Small intestine (tissue), 16 donors: ENCODE measurements at places on chromosomes 3 and 15. TPM values are rescaled to one million over a fixed set of nuclear protein-coding genes. Genes with fewer than 3 reads are reported as not detected.

The XCR1 gene
- 0.13 TPM for polyA plus RNA-seq

The OR5K2 gene
- not detected for polyA plus RNA-seq

The STAB1 gene
- 72.1 TPM for polyA plus RNA-seq

The ADAMTSL3 gene
- polyA plus RNA-seq = 0.22 TPM

The CEP97 gene
- polyA plus RNA-seq = 2.2 TPM

GRCh38 chr3:124976383-124976782 lies 41.8 kb upstream of the MUC13 start:
- DNase-seq = no peak

GRCh38 chr3:59709702-59710553 lies 660.1 kb upstream of the CFAP20DC start:
- no peak for DNase-seq

DNA sequence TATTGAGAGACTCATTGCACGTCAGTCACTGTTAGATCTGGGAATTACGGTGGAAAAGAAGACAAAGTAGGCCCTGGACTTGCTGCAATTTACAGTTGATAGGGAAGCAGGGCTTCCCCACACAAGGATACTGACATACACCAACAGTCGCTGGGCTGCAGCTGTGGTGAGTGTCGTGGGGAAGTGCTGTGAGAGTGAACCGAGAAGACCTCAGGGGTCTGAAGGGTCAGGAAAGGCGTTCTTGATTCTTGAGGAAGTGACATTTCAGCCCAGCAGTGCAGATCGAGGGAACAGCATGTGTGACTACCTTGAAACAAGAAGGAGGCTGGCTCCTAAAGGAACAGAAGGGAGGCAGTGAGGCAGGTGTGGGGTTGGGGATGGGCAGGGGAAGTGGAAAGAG lies 22.5 kb downstream of the MYZAP start:
- DNase-seq = no peak

DNA sequence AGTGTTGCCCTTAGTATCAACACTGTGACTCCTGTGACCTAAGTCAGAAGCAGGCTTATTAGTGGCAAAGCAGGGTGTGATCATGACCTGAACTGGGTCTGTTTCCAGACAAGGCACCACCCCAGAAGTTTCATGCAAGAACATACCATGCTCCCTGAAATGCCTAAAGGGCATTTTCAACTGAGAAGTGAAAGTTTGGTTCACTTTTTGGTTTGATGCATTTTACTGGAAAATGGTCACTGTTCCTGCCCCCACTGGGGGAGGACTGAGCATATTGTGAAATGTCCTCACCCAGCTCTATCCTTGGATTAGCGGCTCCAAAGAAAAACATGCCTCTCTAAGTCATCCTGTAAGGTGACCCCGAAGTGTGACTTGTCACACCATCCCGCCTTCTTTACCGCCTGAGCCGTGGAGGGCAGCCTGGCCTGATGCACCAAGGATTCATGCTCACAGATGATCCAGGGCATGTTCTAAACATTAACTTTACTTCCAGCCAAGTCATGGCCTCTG lies 3.1 kb upstream of the FAM240A start:
- no peak for DNase-seq

DNA sequence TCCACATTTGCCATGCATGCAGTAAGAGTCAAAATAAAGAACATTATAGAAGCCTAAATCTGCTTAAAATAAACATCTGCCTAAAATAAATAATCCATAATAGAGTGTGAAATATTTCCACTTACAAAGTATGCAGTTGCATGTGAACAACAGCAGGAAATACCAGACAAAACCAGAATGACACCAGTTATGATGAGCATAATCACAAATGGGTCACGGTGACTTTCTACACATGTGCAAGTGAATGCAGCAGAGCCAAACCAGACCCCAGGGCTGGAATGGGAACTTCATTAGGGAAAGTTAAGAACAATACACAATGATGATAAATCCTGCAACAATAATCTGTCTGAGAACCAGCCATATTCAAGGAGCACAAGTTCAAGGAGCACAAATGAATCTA lies 615.5 kb downstream of the ROBO2 start:
- DNase-seq = no peak

DNA sequence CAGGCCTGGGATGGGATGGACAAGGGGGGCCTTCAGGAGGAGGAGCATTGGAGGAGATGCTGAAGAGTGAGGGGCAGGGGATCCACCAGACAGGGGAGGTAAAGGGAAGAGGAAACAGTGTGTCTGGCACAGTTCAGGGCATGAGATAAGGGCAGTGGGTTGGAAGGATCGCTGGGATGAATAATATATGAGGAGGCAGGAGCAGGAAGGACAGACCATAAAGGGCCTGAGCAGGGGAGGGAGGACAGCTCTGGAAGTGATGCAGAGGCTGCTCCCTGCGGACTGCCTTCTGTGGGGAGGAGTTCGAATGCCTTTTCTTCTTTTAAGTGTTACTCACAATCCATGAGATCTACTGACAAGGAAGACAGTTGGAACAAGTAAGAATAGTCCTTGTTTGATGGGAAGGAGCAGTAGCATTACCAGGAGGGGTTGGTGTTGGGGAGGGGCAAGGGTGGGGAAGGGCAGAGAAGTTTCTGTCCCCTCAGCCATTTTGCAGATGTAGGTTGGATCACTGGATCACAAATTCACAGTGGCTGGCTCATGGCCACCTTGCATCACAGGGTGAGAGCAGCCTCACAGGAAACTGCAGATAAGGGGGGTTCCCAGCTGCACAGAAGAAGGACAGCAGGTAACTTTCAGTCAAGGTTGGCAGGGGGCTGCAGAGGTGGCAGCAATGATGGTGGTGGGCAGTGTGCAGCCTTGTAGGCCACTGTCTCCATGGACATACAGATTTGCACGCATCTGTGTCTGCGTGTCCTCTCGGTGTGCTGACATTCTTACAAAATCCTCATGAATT lies 91.9 kb upstream of the SNRPN start:
- DNase-seq = no peak

- DNase-seq = no peak
These were observed 111.6 kb downstream of the AQP9 start for GRCh38 chr15:58249646-58250312.

GRCh38 chr3:110905121-110905520 lies 166.5 kb upstream of the NECTIN3 start:
- no peak for DNase-seq

DNA sequence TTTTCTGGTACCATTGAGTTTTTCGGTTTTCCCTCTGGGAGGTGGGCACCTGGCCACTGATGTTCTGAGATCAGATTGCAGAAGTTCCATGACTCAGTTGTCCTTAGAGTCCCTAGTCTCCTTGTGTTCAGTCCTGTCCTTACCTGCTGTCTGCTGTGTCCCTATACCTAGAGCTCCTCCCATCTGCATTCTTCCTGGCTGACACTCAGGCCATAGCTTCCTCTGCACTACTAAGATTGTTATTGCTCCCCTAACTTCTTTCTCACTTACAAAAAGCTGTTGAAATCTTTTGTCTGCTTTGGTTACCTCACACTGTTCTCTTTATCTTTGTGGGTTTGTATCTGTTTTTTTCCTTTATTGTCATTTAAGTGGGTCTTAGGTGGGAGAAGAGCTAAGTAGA lies 13.2 kb downstream of the USP3 start:
- DNase-seq = peak; percentile 51

GRCh38 chr3:23422517-23422851 lies 219.4 kb downstream of the UBE2E2 start:
- DNase-seq = no peak

GRCh38 chr3:111692593-111693552 lies 97.7 kb upstream of the ZBED2 start:
- DNase-seq = no peak

DNA sequence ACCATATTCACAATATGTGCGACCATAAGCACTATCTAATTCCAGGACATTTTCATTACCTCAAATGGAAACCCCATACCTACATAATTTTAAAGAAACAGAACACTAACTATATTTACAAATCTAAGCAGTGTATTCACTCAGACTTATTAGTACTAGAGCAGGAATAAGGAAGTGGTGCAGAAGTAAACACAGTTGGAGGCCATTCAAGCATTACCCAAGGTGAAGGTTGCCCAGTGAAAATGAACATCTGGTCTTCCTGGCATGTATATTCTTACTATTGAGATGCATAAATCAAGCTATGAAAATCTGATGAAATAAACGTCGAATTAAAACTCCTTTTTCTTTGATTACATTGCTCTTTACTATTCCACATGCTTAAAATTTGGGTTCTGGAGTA lies 78.9 kb upstream of the TTC14 start:
- no peak for DNase-seq

- peak; percentile 94 for DNase-seq
These were observed 5.7 kb downstream of the PCCB start for GRCh38 chr3:136255672-136256406.

GRCh38 chr15:32794973-32795372 lies 77.2 kb downstream of the GREM1 start:
- DNase-seq = no peak

GRCh38 chr3:43320288-43320687 lies 33.9 kb downstream of the SNRK start:
- no peak for DNase-seq

DNA sequence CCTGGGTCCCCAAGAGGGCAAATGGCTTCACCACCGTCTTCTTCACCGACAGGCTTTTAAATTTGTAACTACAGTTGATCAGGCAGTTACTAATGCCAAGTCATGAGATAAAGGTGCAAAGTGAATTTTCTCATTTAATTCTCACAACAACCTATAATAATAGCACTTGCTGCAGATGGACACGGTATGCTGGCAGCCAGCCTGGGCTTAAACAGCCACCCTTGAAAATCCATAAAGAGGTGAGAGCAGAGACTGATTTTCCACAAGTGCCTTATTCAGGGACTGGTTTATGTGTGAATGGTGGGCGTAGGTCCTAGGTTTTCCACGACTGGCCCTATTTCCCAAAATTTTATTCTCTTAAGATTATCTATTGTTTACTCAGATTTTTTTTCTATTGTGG lies 117.8 kb downstream of the RAB11A start:
- DNase-seq = no peak

DNA sequence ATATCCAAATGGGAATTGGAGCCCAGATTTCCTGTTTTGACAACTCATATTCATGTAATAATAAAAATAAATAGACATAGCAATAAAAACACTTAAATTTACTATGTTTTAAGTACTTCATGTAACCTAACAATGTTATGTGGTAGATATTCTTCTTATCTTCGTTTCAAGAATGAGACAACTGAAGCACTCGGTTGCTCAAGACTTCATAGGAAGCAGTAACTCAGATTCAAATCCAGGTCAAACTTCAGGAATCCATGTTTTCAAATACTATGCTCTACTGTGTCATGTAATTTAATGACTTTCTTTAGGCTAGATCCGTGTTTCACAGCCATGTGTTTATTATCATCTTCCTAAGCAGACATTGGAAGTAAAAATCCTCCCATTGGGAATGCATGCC lies 492.2 kb downstream of the CNTN3 start:
- DNase-seq = no peak
